ENCODE measurements at places on chromosomes 16 and 17. TPM values are rescaled to one million over a fixed set of nuclear protein-coding genes. Genes with fewer than 3 reads are reported as not detected.
A peak's percentile ranks its signal among the peaks of the same experiment; 100 is the strongest.

Gene OSGIN1
- 17.7 TPM for polyA plus RNA-seq

GRCh38 chr17:54666559-54666958 lies 234.1 kb upstream of the TOM1L1 start:
- DNase-seq, result no peak

DNA sequence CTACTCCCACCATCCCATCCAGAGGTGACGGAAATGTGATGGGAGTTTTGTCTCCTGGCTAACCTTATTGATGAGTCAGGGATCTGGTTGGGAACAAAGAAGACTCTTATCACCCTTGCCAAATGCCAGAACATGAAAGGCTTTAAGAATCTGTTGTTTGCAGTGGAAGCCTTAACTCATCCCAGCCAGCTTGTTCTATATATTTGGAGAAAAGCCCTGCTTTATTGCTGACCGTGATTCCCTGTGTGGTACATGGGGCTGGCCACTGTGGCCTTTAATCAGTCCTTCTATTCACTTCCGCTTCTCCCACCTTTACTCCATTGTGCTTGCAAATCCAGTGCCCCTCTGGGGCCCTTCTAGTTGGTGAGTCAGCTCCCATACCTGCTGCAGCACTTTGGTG lies 156.6 kb downstream of the PHKB start:
- DNase-seq, result no peak

- DNase-seq, result no peak
These were observed 4.5 kb upstream of the DDX19B start for GRCh38 chr16:70294385-70295025.

DNA sequence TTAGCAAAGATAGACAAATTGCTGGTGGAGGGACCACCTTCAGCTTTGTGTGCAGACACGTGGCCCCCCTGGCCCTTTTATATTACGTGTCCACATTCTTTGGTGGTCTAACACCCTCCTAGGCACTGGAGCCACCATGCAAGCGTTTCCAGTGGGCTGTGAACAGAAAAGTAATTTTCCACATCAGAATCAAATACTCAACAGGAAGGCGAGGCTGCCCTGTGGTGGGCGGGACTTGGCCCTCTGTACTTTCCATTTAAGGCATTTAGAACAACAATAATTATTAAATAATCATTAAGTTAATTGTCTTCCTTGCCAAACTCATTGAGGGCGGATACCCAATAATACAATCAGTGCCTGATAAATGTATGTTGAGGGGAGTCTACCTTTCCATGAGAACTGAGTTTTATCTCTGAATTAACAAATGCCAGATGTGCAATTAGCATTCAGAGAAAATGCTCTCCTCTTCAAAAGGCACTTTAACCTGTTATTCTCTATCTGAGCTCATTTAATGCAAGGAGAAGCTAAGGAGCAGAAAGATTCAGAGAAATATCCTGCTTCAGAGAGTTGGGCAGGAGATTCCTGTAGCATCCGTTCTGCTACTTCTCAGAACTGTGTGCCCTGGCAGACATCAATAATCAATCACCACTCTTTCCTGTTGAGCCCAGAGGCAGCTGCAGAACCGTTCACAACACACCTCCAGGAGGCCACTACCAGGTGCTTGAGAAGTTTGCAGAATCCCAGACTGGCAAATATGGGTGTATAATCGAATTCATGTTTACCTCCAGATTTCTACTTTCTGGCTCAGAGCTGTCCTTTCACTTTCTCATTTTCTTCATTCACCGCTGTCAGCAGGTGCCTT lies 109.4 kb downstream of the CMIP start:
- no peak for DNase-seq

- DNase-seq, result no peak
These were observed 9.3 kb downstream of the ADORA2B start for GRCh38 chr17:15954222-15954621.

DNA sequence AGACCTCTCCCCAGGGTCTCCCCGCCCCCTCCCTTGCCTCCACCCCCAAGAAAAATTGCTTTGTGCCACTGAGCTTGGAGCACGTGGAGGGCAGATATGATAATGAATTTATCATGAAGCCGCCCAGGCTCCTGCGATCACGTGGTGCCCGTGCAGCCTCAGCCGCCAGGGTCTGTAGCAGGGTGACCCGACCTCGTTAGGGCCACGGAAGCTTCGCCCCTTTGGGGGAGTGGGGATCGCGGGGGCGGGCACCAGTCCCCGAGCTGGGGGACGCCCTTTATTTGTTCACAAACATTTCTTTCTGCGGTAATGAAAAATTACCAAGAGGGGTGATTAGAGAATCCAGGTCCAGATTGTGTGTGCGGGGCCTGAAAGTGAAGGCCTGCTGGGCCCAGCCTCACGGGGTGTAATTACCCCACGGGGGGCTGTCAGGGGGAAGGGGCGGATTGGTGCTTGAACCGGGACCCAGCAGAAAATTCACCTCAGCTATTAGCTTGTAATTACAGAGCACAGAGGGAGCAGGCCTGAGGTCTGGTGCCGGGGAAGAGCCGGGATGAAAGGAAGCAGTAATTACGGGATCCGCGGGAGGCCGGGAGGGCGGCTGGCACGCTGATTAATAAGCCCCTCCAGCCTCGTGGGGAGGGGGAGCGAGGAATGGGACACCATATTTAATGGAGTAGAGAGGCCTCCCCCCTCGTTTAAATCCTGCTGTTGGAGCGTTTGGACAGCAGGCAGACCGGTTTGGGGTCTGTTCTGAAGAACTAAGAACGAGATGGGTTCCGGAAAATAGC lies 13.3 kb downstream of the GSE1 start:
- no peak for DNase-seq

Gene KRT40
- 0.10 TPM for polyA plus RNA-seq

Gene PTGES3L
- 0.67 TPM for polyA plus RNA-seq

DNA sequence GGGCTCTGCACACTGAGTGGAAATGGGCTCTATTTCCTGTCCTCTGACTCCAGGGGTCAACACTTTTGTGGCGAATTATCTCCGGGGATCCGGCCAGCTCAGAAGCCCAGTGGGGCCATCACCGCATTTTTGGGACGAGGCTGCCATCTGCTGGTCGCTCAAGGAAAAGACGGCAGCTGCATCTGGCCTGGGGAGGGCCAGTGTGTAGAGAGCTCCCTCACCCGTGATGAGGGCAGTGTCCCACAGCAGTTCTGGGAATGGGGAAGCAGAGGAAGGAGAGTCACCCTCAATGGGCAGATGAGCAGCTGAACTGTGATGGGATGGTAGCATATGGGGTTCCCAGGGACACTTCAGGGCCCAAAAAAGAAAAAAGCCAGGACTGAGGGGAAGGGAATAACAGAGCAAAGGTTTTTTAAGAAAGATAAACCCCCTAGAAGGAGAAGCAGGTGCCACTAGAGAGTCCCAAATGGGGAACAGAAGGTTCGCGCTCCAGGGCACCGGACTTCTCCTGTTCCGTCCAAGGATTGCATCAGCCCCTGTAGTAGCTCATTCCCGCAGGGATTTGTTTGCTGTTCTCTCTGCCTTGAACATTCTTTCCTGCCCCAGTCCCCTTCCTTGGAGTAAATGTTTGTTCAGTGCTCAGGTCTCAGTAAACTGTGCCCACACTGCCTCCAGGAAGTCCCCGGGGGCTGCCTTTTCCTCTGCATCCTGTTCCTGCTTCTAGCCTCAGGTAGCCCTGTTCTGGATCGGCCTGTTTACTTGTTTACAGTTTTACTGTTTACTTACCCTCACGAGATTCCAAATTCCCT lies 9.3 kb upstream of the ABCC12 start:
- peak; percentile 62 for DNase-seq

Gene TEKT1
- polyA plus RNA-seq, result 0.16 TPM

GRCh38 chr16:62213763-62214162 lies 177.5 kb upstream of the CDH8 start:
- DNase-seq, result no peak

Gene ABCA10
- 21.0 TPM for polyA plus RNA-seq

DNA sequence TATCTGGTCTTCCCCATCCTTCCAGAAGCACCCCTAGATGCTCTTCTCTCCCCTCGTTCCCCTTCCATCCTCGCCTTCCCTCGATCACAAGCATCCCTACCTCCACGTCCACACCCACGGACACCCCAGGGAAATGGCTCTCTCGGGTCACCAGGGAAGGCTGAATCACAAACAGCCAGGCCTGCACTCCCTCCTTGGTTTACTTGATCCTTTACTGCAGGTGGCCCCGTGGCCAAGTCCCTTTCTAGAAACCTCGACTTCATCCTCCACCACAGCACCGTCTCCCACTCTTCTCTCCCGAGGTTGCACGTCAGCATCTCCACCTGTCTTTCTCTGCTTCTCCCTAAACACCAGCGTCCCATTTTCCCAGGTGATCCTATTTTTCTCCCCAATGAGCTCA lies 6.5 kb upstream of the RBFOX3 start:
- no peak for DNase-seq

Gene CMTM2
- polyA plus RNA-seq, result not detected

Gene SCNN1B
- 2.2 TPM for polyA plus RNA-seq

GRCh38 chr16:56193951-56194726 lies 2.9 kb downstream of the GNAO1 start:
- DNase-seq, result peak; percentile 87

DNA sequence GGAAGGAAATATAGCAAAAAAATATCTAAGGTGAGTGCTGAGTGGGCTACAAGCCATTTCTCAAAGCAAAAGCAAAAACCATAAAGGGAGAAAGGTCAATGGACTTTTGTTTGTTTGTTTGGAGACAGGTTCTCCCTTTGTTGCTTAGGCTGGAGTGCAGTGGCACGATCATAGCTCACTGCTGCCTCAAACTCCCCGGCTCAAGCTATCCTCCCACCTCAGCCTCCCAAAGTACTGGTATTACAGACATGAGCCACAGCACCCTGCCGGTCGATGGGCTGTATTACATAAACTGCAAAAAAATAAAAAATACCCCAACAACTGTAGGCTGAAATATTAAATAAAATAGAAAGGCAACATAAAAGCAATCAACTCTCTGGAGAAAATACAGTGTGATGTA lies 3.5 kb upstream of the RBBP6 start:
- no peak for DNase-seq

Measured in small intestine (tissue), 16 donors.